ENCODE measurements at places on chromosomes 5 and 9. TPM values are rescaled to one million over a fixed set of nuclear protein-coding genes. Genes with fewer than 3 reads are reported as not detected.

DNA sequence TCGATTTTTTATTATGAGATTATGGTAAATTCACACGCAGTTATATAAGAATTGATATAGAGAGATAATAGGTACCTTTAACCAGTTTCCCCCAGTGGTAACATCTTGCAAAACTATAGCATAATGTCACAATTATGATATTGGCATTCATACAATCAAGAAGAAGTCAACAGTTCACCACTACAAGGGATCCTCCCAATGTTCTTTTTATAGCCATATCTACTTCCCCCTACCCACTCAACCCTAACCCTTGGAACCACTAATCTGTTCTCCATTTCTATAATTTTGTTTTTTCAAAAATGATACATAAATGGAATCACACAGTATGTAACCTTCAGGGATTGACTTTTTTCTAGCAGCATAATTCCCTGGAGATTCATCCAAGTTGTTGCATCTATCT, 9.8 kb downstream of the ACTL7B start:
- no peak for DNase-seq

DNA sequence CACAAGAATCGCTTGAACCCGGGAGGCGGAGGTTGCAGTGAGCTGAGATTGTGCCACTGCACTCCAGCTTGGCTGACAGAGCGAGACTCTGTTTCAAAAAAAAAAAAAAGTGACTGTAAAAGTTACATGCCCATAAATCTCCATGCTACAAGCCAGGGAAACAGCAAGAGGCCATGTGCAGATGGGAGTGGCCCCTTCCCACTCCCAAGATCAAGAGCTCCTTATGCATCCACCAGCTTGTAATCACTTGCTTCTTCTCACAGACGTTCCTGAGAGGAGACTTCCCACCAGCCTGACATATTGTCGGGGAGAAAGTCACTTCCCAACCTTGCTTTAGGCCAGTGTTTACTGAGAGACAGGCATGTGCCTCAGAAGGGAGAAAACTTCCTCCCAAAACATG, 45.6 kb upstream of the N4BP3 start:
- DNase-seq = no peak

DNA sequence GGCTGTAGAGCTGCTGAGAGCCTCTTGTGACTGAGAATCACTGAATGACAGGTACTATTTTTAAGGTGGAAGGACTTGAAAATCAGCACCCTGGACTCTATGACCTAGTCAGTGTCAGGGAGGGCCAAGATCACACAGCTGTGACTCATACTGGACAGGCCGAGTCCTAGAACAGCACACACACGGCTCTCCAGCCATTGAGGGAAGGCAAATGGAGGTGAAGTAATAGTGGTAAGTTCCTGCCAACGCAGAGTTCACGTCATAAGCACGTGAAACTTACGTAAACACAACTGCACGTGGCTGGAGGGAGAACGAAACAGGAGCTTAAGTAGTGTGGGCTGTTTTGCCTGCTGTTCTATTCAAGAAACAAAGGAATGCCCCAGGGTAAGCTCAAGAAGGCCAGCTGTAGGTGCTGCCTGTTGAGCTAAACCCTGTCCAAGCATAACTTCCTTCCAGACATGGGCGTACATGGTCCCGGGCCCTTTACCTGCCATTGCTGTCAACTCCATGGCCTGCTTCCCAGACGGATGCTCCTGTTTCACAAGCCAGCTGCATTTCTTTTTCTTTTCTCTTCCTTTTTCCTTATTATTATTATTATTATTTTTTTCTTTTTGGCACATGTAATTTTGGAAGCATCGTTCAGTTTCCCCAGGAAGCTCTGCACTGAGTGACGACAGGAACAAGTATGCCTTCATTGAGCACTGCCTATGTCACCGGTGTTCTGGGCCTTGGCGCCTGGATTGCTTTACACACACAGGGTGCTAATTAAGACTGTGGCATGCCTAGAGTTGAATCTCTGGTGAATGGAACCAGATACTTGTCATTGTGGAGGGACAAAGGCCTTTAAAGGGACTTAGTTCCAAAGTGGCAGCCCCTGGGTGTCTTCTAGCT, 10.2 kb upstream of the LCP2 start:
- DNase-seq = peak; percentile 68

DNA sequence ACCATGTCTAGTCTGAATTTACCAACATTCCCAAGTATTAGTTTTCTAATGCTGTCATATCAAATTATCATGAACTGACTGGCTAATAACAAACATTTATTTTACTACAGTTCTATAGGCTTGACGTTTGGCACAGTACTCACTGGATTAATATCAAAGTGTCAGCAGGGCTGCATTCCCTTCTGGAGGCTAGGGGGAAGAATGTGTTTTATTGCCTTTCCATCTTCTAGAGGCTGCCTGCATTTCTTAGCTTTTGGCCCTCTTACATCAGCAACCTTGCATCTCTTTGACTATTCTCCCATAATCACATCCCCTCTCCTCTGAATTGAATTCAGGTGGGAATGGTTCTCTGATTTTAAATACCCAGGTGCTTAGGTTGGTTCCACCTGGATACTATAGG, 84.7 kb downstream of the EDIL3 start:
- DNase-seq = no peak

DNA sequence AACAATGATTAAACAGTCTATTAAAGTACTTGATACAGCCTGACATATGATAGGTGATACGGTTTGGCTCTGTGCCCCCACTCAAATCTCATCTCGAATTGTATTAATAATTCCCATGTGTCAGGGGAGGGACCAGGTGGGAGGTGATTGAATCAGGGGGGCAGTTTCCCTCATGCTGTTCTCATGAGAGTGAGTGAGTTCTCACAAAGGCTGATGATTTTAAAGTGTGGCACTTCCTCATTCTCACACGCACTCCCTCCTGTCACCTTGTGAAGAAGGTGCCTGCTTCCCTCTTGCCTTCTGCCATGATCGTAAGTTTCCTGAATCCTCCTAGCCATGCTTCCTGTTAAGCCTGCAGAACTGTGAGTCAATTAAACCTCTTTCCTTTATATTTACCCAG, 40.1 kb upstream of the TARS1 start:
- no peak for DNase-seq

Gene ELAVL2
- polyA plus RNA-seq = not detected

Gene IFNA17
- not detected for polyA plus RNA-seq
